ENCODE measurements at places on chromosomes 7 and 10.

DNA sequence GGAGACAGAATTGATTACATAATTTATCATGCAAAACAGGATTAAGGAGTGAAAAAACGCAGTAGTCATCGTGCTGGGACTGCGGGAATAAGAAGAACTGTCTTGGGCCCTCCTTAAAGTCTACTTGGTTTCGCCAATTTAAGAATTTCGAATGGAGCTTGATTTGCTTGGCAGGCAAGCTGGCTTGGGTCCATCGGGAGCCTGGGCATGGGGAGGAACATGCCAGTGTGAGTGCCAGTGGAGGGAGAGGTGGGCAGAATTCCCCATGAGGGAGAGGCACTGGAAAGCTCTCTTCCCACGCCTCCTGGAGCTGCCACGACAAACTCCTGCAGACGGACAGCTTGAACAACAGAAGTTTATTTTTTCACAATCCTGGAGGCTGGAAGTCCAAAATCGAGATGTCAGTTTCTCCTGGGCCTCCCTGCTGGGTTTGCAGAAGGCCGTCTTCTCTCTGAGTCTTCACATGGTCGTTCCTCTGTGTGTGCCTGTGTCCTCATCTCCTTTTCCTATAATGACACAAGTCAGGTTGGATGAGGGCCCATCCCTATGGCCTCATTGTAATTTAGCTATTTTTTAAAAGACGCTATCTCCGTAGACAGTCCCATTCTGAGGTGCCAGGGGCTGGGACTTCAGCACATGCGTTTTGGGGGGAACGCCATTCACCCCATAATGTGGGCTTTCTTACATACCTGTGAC lies 528.7 kb upstream of the DPP6 start:
- DNase-seq = no peak

DNA sequence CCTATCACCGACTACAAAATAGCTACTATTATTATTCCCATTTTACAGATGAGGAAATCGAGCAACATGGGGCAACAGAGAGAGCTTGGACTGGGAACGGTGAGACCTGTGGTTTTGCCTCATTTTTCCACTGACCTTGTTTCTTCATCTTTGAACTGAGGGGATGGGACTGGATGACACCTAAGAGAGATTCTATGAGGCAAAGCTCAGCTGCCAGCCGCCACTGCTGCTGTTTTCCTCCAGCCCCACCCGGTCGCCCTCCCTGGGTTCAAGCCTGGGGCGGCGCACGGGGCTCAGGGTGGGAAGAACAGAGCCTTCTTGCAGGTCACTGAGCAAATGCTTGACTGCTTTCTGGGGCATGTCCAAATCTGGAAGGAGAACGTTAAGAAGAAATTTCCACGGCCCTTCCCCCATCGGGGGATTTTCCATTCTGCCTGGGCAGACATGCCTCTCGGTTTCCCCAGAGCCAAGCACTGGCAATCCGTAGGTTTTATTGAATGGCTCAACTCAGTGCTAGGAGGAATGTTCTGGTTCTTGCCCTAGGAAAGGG lies 12.3 kb downstream of the DDIT4 start:
- no peak for DNase-seq

- no peak for DNase-seq
These were observed 27.8 kb downstream of the MKX start for GRCh38 chr10:27717861-27718260.

GRCh38 chr7:27112955-27113949 lies 10.8 kb upstream of the HOXA2 start:
- DNase-seq = no peak

DNA sequence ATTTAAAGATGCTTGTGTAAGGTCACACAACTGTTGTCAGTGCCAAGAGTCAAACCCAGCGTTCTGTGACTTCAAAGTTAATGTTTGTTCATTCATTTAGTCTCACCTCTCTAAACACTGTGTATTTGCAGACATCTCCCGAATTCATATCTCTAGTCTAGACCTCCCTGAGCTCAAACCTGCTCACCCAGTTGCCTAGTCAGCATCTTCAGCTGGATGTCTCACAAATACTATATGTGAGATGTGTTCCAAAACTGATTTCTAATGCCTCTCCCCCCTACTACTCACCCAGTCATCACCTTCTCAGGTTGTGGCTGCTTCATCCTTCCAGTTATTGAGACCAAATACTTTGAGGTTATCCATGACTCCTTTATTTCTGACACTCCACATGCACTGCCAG lies 91.4 kb downstream of the ST7 start:
- no peak for DNase-seq

- DNase-seq = no peak
These were observed 21.1 kb downstream of the FAM133B start for GRCh38 chr7:92569137-92569536.

GRCh38 chr7:24821045-24821753 lies 63.9 kb upstream of the GSDME start:
- DNase-seq = peak; percentile 78

- DNase-seq = peak; percentile 54
These were observed 17.6 kb downstream of the ANXA11 start for GRCh38 chr10:80187465-80188409.

GRCh38 chr10:22252224-22252800 lies 34.5 kb upstream of the EBLN1 start:
- DNase-seq = peak; percentile 74

DNA sequence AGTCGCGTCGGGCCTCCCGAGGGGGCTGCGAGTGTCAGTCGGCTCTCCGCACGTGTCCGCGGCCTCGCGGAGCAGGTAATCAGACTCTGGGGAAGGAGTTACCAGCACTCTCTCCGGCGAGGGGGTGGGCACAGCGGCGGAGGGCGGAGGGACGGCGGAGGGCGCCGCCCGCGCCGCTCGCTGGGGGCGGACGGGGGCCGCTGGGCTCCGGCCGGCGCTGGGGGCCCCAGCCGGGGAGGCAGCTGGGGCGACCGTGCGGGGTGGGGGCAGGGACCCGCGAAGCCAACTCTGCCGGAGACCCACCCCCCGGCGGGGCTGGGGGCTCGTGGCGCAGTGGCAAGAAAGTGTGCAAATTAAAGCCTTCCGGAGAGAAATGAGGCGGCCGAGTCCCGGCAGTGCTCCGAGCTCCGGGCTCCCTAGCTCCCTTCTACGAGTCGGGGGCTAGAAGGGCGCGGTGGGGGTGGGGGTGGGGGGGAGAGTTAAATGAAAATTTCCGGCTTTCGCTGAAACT lies at the start of gene CDK6:
CDK6 (minus strand) TSS at position 85 of the 511 bp plus-strand sequence. CDS start 3,250 bp downstream, outside the sequence.
- peak; percentile 71 for DNase-seq

GRCh38 chr10:131880016-131880590 lies 20.7 kb upstream of the PPP2R2D start:
- DNase-seq = no peak

DNA sequence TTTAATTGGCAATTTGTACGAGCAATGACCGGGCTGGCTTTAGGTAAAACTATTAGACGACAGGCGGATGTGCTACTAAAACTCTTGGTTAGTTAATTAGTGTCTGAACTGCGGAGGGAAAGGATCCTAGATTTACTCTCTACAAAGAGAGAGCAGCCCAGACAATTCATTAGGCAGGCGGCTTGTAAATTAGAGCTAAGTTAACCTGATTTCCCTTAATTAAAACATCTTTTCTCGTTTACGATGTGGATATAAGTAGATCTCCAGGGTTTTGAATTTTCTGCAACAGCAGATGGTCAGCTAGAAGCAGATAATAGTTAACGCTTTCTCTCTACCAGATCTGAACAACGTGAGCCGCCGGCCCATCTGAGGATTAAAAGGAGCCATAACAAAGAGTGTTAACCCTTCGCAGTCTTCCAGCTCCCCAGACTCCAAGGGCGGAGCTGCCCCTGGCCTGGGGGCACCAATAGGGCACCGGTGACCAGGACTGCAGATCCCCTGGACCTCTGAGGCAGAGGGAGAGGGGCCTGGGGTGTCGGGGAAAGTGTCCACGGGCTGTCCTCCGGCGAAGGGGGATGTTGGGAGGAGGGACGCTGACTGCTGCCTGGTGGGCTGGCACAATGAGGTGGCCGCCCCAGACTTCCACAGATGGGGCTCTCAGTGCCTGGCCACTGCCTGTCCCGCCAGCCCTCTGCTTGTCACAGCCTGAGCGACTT lies 6.3 kb upstream of the UNCX start:
- DNase-seq = no peak

All from stimulated activated CD4-positive, alpha-beta T cell treated with anti-CD3 and anti-CD28 coated beads, Interleukin-2, amount 100 ng/mL, for 24 hours (primary cell).